Nephron progenitor cell (in vitro differentiated cells): ENCODE measurements at places on chromosomes 6 and 20.
A peak's percentile ranks its signal among the peaks of the same experiment; 100 is the strongest.

DNA sequence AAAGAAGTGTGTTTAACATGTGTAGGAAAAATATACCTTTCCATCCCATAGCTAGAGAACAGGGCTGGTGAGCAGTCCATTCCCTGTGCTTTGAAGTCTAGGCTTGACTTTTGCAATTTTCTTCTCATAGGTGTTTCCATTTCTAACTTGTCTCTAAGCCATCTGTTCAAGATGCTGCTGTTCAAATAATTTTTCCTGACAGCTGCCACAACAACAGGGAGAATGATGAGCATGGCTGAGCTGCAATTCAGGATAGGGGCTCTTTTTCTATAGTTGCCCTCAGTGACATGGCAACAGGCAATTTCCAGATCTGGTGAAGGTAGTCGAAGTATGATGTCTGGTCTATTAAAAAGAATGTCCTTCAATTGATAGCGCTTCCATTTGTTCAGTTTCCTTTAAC is 103.0 kb upstream of the HS3ST5 start:
- no peaks in the 10 kb centered on the region for H3K4me1 ChIP-seq

DNA sequence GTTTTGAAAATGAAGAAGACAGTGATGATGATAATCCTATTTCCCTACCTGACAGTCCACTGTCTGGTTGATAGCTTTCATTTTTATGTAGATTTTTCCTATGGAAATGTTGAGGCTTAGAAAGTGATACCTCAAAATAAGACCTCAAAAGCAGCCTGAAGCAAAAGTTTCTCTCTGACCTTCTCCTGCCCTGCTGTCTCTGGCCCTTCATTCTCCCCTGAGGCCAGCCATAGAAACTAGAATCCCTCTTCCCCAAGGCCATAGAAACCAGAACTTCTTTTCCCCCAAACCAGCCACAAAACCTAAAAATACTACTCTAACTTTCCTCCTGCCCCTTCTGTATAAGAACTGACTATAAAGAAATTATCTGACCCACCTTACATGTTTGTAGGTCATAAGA is 52.6 kb upstream of the GCM1 start:
- H3K4me1 ChIP-seq = no peaks in the 10 kb centered on the region
- peaks cover 14% of the 10 kb centered on the region for H3K27me3 ChIP-seq
- no peak overlapping the region for H3K4me3 ChIP-seq
- H3K36me3 ChIP-seq = no peaks in the 10 kb centered on the region

DNA sequence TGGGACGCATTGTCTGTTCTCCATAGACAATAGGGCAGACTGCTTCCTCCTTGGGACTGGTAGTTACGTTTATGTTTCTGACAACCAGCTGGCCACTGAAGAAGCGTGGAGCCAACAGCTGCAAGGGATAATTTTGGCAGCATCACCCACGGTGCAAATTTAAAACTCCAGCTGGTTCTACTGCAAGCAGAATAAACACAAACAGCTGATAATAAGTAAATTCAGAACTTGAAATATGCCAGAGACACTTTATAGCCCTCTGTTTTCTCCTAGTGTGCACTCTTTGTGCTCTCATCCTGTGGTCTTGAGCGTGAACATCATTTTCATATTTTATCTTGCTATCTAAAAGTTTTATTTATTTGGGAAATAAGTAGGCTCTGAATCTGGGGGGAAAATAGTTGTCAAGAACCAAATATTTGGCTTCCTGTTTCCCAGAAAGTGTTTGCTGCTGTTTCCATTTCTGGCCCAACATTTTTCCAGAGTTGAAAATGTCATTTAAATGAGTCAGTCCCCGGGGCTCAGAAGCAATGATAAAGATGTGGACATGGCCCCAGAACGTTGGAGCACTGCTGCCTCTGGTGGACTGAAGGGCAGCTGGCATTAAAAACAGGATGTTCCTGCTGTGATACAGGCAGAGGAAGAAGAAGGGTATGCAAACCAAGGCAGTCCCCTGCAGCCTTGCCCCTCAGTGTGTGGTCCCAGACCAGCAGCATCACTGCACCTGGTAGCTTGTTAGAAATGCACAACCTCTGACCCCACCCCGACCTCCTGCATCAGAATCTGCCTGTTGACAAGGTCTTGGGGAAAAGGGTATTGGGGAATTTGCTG is 12.5 kb upstream of the THBD start:
- no peak overlapping the region for H3K27ac ChIP-seq
- no peak for DNase-seq
- peaks cover 5% of the 10 kb centered on the region for H3K4me1 ChIP-seq
- no peaks in the 10 kb centered on the region for H3K36me3 ChIP-seq
- no peak overlapping the region for H3K4me3 ChIP-seq

DNA sequence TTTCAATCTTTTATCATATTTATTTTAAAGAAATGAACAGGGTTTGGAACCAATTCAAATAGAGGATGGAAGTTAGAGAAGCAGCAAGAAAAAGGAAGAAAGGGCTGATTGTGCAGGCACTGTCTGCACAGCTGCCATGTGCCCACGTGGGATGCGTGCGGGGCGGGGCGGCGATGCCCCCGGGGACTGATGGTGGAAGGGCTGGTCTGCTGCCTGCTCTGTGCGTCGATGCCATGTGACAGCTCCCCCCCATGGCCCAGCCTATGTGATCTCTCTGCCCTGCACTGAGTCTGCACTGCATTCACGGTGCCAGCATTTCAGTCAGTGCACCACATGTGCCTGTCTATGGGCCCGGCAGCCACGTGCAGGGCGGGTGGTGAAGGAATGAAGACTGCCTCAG is 96.4 kb downstream of the IRF4 start:
- peaks cover 3% of the 10 kb centered on the region for H3K27me3 ChIP-seq
- peaks cover 46% of the 10 kb centered on the region for H3K36me3 ChIP-seq
- no peaks in the 10 kb centered on the region for H3K4me1 ChIP-seq
- no peak for DNase-seq
- no peak overlapping the region for H3K27ac ChIP-seq

DNA sequence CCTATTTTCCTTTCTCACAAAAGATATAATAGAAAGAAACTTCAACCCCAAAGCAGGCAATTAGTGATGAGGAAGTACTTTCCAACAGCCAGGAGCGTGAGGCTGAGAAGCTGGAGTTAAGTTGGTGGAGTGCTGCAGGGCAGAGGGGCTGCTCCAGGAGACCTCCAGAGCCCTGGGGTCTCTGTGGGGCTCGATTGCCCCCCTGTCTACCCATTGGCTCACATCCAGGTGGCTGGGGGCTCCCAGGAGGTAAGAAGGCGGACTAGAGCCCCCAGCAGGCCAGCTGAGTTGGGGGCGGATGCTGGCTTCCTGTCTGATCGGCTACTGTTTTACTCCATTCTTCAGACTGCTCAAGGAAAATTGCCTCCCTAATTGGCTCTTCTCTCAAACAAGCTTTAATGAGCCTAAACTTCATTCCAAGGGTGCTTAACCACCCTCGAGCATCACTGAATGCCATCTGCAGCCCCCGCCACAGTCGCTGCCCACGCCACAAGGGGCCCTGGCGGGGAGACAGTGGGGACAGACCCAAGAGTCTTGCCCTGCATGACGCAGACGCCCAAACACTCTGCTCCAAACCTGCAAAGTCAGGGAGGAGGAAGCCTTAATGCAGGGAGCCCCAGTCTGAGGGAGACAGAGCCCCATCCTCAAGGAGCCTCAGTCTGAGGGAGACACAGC is 78.6 kb downstream of the MDGA1 start:
- H3K4me3 ChIP-seq = no peak overlapping the region
- no peak overlapping the region for H3K27ac ChIP-seq
- no peak for DNase-seq
- peaks cover 29% of the 10 kb centered on the region for H3K4me1 ChIP-seq
- H3K36me3 ChIP-seq = no peaks in the 10 kb centered on the region

- no peak for DNase-seq
- H3K36me3 ChIP-seq = peaks cover 70% of the 10 kb centered on the region
- H3K27ac ChIP-seq = peak overlapping the region; percentile 39
These were observed 57.9 kb downstream of the ISM1 start for GRCh38 chr20:13278812-13279570.

DNA sequence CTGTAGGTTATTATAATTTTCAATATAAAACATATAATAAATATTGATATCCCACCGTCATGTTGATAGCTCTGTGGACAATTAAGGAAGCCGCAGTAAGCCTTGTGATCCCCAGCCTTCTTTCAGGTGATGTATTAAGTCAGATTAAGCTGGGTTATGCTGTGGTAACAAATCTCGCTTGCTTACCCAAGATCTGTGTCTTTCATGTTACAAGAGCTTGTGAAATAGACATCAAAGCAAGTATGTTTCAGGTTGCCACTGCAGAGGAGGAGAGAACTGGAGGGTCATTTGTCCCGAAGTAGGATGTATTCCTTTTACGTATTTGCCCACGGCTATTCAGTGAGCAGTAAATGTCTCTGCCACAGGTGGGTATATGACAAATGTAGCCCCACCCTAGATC is 17.8 kb upstream of the BCKDHB start:
- H3K27ac ChIP-seq = no peak overlapping the region
- no peak overlapping the region for H3K4me3 ChIP-seq
- no peaks in the 10 kb centered on the region for H3K4me1 ChIP-seq

GRCh38 chr6:17276766-17277165 is 4.4 kb upstream of the RBM24 start:
- no peaks in the 10 kb centered on the region for H3K4me1 ChIP-seq
- peaks cover 56% of the 10 kb centered on the region for H3K27me3 ChIP-seq
- no peak for DNase-seq

DNA sequence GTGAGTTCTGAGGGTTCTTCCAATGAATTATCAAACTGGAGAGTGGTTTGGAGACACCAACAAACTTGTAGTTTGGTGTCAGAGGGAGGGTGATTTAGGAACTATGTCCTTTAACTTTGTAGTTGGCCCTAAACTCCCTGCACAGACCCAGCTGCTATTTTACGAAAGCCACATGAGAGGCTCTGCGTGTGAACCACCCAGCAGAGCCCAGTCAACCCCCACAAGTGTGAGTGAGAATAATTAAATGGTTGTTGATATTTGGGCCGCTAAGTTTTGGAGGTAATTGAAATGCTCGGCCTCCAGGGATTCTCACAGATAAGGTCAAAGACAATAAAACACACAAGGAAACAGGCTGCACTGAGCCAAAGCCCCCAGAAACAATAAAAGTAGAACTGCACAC is 6.9 kb upstream of the VAPB start:
- peaks cover 8% of the 10 kb centered on the region for H3K36me3 ChIP-seq
- H3K4me3 ChIP-seq = no peak overlapping the region
- H3K27ac ChIP-seq = no peak overlapping the region
- no peak for DNase-seq

- peaks cover 7% of the 10 kb centered on the region for H3K4me1 ChIP-seq
- peaks cover 9% of the 10 kb centered on the region for H3K27me3 ChIP-seq
- H3K4me3 ChIP-seq = no peak overlapping the region
- no peak overlapping the region for H3K27ac ChIP-seq
These were observed 49.3 kb downstream of the CYB5R4 start for GRCh38 chr6:83908813-83909212.

- H3K27me3 ChIP-seq = no peaks in the 10 kb centered on the region
- no peak overlapping the region for H3K4me3 ChIP-seq
- peaks cover 67% of the 10 kb centered on the region for H3K4me1 ChIP-seq
These were observed 96.8 kb upstream of the MLIP start for GRCh38 chr6:54014440-54014839.

DNA sequence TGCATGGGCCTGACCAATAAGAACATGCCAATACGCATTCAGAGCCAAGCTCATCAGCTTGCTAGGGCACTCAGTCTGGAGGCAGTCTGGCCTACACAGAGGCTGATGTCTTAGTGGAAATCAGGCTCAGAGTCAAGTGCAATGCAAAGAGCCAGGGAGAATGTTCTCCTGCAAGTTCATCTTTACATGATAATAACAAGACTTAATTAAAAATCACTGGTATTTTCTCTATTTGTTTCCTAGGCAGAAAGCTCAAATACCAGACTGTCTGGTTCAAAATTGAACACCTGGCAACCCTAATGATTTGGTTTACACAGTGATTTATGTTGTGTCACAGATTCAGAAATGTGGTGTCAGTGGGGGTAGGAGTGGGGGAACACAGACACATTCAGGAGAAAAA is 689.3 kb upstream of the FLRT3 start:
- no peak overlapping the region for H3K27ac ChIP-seq
- no peaks in the 10 kb centered on the region for H3K27me3 ChIP-seq
- H3K4me3 ChIP-seq = no peak overlapping the region
- H3K36me3 ChIP-seq = no peaks in the 10 kb centered on the region
- H3K4me1 ChIP-seq = no peaks in the 10 kb centered on the region
- no peak for DNase-seq

- H3K27me3 ChIP-seq = peaks cover 8% of the 10 kb centered on the region
- H3K4me1 ChIP-seq = peaks cover 41% of the 10 kb centered on the region
- DNase-seq = no peak
- no peaks in the 10 kb centered on the region for H3K36me3 ChIP-seq
- H3K27ac ChIP-seq = peak overlapping the region; percentile 15
- no peak overlapping the region for H3K4me3 ChIP-seq
These were observed 13.0 kb downstream of the RIPOR3 start for GRCh38 chr20:50678169-50678898.

DNA sequence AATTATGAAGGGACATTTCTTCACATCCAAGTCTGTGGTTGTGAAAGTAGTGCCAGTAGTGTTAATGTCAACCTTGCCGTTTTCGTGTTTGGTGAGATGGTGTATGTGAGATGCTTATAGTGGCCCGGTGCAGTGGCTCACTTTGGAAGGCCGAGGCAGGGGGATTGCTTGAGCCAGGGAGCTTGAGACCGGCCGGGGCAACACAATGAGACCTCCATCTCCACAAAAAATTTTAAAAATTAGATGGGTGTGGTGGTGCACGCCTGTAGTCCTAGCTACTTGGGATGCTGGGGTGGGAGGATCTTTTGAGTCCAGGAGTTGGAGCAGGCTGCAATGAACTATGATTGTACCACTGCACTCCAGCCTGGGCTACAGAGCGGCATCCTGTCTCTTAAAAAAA is 37.4 kb downstream of the PNLDC1 start:
- peaks cover 18% of the 10 kb centered on the region for H3K4me1 ChIP-seq
- H3K4me3 ChIP-seq = no peak overlapping the region
- no peaks in the 10 kb centered on the region for H3K36me3 ChIP-seq
- no peak for DNase-seq
- no peak overlapping the region for H3K27ac ChIP-seq
- H3K27me3 ChIP-seq = peaks cover 5% of the 10 kb centered on the region

GRCh38 chr6:83854001-83854501 is 891 bp downstream of the RIPPLY2 start:
- H3K4me3 ChIP-seq = peak overlapping the region; percentile 86
- H3K4me1 ChIP-seq = peaks cover 19% of the 10 kb centered on the region
- peaks cover 80% of the 10 kb centered on the region for H3K27me3 ChIP-seq
- DNase-seq = no peak
- H3K36me3 ChIP-seq = no peaks in the 10 kb centered on the region

- H3K4me3 ChIP-seq = no peak overlapping the region
- H3K27me3 ChIP-seq = peaks cover 17% of the 10 kb centered on the region
- peaks cover 48% of the 10 kb centered on the region for H3K4me1 ChIP-seq
- no peaks in the 10 kb centered on the region for H3K36me3 ChIP-seq
- no peak overlapping the region for H3K27ac ChIP-seq
- no peak for DNase-seq
These were observed 193.9 kb downstream of the BCAS1 start for GRCh38 chr20:53876470-53876869.

DNA sequence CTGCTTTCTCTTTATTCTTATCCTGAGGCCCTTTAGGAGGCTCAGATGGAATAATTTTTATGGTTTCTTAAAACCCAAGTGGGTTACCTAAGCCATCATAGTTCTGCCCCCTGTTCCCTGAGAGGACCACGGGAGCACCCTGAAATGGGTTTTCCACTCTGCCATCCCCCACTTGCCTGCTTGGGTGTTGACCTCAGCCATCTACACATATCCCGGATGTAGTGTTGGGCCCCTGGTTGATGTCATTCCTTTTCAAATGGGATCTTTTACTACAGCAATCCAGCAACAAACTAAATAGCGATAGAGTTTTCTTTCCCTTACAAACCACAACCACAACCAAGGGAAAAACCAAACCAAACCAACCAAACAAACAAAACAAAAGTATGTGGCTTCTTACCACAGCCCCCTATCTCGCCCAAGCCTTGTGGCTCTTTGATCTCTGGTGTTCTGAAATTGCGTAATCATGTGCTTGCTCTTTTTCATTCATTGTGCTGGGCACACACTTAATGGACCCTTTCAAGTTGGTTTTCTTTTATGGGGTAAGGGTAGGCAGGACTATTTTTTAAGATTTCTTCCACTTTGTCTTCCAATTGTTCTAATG is 154.9 kb downstream of the ESR1 start:
- no peak for DNase-seq
- no peaks in the 10 kb centered on the region for H3K36me3 ChIP-seq
